ENCODE measurements at places on chromosomes 5 and 9. TPM values are rescaled to one million over a fixed set of nuclear protein-coding genes. Genes with fewer than 3 reads are reported as not detected.

The AIF1L gene
- total RNA-seq = under 0.01 TPM

The LECT2 gene
- total RNA-seq = not detected

The TEK gene
- 19.2 TPM for total RNA-seq

The TXNDC8 gene
- total RNA-seq = not detected

The RFX3 gene
- 3.1 TPM for total RNA-seq

The PCDHA6 gene
- total RNA-seq = 0.55 TPM

The ANKRD20A1 gene
- total RNA-seq = under 0.01 TPM

The FER gene
- total RNA-seq = 20.1 TPM

The IL5 gene
- not detected for total RNA-seq

The ENTPD2 gene
- not detected for total RNA-seq

The ZNF622 gene
- total RNA-seq = 63.3 TPM

The PCDHGB6 gene
- 3.1 TPM for total RNA-seq

The CCDC183 gene
- total RNA-seq = 0.28 TPM

The C5orf58 gene
- total RNA-seq = not detected

The ITGA1 gene
- 40.2 TPM for total RNA-seq

The LSM11 gene
- 4.5 TPM for total RNA-seq

The TUSC1 gene
- 5.0 TPM for total RNA-seq

The KCNV2 gene
- not detected for total RNA-seq

The RPS23 gene
- total RNA-seq = 4,995 TPM

The PPP3R2 gene
- not detected for total RNA-seq

The PHYKPL gene
- total RNA-seq = 32.9 TPM

The F2RL1 gene
- total RNA-seq = 16.5 TPM

The MAP1B gene
- total RNA-seq = 29.7 TPM

The GABRA1 gene
- not detected for total RNA-seq

The CD274 gene
- 2.2 TPM for total RNA-seq

The NFIL3 gene
- total RNA-seq = 30.9 TPM

The SPOCK1 gene
- 302 TPM for total RNA-seq

The PROB1 gene
- 1.0 TPM for total RNA-seq

The ADCY2 gene
- total RNA-seq = 0.65 TPM

The BAAT gene
- not detected for total RNA-seq

The LHX3 gene
- total RNA-seq = not detected

The SHOC1 gene
- total RNA-seq = under 0.01 TPM

The SECISBP2 gene
- 24.7 TPM for total RNA-seq

The PGM5 gene
- 14.9 TPM for total RNA-seq

The P4HA2 gene
- total RNA-seq = 574 TPM

The SPINK4 gene
- 0.74 TPM for total RNA-seq

The OLFML2A gene
- 6.5 TPM for total RNA-seq

The GALNT12 gene
- total RNA-seq = 76.2 TPM

The CDKN2B gene
- total RNA-seq = 37.2 TPM

The PDLIM4 gene
- 53.3 TPM for total RNA-seq
